CD4-positive, alpha-beta T cell (primary cell): ENCODE measurements at places on chromosomes 11 and 22.

- DNase-seq: no peak
These were observed 190.4 kb downstream of the MAML2 start for GRCh38 chr11:96152623-96153022.

DNA sequence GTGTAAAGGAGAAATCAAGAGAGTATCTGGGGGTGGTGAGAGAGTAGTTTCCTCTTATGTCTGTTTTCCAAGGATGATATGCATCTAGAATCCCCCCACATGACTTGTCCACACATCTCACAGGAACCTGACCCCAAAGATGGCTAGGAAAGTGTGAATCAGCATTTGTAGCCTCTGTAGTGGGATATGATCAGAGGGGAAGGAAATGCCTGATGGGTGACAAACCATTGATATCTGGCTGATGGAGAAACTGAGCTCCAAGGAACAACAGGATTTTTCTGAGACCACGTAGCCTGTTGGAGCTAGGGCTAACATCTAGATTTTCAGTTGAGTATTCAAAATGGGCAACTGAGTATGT is 369.4 kb downstream of the DDX10 start:
- DNase-seq: no peak

DNA sequence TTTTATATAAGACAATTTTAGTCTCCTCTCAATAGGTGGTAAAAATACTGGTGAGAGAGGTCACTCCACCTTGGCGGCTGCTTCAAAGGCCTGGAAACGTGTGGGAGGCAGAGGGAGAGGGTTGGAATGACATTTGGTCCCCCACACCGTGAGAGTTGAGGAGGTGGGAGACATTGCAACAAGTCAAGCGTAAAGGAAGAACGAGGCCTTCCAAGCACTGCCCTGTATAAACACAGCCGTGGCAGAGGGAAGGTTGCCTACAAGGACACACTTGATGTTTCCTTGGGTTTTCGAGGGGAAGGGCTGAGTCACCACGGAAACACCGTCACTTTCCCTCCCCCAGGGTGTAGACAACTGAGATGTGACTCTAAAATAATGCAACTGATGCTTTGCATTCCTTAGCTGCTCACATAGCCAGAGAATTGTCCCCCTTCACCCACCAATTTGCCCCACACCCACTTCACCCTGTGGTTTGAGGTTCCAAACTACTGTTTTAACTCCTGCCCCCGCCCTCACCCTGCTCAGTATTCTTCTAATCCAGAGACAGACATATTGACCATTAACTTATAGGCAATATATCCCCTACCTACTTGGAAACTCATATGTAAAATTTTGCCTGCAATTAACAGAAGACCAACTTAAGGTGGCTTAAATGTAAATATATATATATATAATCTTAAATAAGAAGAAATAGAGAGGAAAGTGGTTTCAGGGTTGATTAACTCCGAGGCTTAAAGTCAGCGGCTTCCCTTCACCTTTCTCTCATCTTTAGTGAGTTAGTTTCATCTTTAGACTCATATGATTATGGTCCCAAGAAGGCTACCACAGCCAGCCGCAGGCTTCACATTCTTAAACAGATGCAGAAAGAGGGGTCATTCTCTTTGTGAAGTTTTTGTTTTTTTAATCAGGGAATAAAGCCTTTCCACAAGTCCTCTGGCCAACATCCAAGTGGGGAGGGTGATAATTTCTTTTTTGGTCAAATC is 54.1 kb upstream of the BDNF start:
- no peak for DNase-seq

- no peak for DNase-seq
These were observed 113.1 kb upstream of the B3GAT1 start for GRCh38 chr11:134524896-134525845.

DNA sequence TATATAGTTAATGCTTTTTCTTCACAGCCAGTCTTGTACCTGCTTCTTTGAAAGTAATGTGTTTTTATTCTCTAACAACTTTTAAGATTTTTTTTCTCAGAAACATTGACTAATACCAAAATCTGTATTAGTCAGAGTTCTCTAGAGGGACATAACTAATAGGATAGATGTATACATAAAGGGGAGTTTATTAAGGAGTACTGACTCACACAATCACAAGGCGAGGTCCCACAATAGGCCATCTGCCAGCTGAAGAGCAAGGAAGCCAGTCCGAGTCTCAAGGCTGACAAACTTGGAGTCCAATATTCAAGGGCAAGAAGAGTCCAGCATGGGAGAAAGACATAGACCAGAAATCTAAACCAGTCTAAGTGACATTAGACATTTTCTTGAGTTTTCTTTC is 140.0 kb downstream of the RAB38 start:
- no peak for DNase-seq

- DNase-seq: no peak
These were observed 36.9 kb upstream of the LINC01488 start for GRCh38 chr11:69444381-69445130.
